ENCODE measurements at places on chromosomes 7 and 10.

DNA sequence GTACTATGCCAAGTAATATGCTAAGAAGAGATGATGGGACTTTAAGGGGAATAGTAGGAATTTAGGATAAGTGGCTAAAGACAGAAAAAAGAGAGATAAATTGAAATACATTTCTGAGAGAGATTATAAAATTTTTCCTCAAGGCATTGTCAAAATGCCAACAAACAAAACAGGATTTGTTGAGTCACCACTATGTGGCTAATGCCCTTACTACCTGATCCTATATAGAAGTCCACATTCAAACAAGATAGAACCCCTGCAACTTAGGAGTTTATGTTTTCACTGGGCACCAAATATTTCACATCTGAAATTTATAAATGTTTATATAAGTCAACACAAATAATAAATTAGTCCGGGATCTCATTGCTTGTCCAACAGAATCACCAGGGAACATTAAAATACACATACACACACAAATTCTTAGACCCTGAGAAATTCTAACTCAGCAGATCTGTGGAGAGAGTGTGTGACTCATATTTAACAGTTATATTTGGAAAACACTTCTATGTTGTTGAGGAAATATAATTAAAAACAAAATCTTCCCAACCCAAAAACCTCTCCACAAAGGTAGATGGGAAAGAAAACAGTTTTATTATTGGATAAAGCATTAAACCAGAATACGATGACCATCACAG, 154.3 kb downstream of the PPP1R3A start:
- no peak for DNase-seq

- DNase-seq = no peak
Measured at GRCh38 chr7:37550872-37551271, 102.2 kb upstream of the ELMO1 start.

- DNase-seq = no peak
Measured at GRCh38 chr7:144057954-144058353, 9.2 kb downstream of the OR2A5 start.

DNA sequence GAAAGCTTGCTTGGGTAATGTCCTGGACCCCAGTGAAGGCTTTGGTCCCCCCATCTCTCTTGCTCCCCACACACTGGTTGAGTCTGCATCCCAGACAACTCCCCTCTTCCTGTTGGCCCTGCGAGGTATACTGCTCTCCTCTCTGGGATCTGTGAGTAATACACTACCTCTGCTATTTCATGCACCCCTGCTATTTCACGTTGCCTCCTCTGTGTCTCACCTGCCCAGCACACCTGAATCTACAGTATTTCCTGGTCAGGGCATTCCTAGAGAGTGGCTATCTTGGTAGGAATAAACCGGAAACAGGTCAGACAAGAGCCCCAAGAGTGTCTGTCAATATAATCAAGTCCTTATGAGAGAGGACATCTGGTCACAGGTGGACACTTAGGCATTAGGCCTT, 114.3 kb upstream of the ODAD2 start:
- no peak for DNase-seq

GRCh38 chr10:52740913-52741675, 31.5 kb downstream of the MBL2 start:
- DNase-seq = peak; percentile 60

GRCh38 chr10:132186488-132187429, at the start of gene DPYSL4:
TSS of gene DPYSL4 (plus strand) at chr10:132186948. CDS start at chr10:132187064, 116 bp downstream.
- DNase-seq = peak; percentile 58

- no peak for DNase-seq
Measured at GRCh38 chr7:10237306-10237705, 736.4 kb upstream of the PHF14 start.

DNA sequence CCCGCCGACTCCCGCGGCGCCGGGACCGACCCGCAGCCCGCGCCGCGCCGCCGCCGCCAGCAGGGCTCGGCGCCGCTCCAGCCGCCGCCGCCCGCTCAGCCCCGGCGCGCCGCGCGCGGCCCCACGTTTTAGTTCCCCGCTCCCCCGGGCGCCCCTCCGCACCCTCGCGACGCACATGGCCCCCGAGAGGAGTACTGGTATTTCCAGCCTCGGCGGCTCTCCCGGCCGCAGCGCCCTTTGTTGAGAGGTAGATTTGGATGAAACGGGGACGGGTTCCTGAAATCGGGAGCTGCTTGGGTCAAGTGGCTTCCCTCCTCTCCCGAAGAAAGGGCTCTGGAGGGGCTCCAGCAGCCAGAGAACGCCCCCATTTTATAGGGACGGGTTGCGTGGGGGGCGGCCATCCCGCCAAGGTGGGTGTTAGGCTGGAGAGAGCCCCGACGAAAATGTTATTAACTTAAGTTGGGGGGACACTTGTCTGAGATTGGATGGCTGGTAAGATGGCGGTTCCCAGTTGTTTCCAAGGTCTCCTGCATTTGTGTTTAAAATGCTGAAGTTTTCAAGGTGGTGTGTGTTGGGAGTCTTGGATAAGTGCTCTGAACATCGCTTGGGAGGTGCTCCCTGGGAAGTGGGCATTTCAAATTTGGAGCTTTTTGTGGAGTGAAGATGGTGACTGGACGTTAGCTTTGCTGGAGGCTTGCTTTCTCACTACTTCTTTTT, 1.2 kb downstream of the BMI1 start:
- DNase-seq = peak; percentile 68

- peak; percentile 55 for DNase-seq
Measured at GRCh38 chr10:93495654-93496321, 624 bp upstream of the CEP55 start.

- DNase-seq = no peak
Measured at GRCh38 chr7:34756691-34757090, 98.7 kb downstream of the NPSR1 start.

- DNase-seq = no peak
Measured at GRCh38 chr10:114385557-114385956, 18.7 kb downstream of the AFAP1L2 start.

Data from right forelimb (tissue), 1 donor.